Activated T-cell treated with anti-CD3 and anti-CD28 coated beads for 1 hour (primary cell): ENCODE measurements at places on chromosomes 3 and 15.
A peak's percentile ranks its signal among the peaks of the same experiment; 100 is the strongest.

DNA sequence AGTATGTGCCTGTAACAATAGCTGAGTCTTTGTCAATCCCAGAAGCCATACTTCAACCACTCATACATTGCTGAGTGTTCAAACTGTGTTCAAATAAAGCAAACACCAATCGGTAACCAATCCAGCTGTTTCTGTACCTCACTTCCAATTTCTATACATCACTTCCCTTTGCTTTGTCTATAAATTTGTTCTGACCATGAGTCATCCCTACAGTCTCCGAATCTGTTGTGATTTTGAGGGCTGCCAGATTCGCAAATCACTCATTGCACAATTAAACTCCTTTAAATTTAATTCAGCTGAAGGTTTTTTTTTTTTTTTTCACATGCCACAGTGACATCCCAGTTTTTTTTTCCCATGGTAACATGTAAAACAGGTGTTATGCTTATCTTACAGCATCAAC, 870.3 kb downstream of the NAALADL2 start:
- no peak for DNase-seq

DNA sequence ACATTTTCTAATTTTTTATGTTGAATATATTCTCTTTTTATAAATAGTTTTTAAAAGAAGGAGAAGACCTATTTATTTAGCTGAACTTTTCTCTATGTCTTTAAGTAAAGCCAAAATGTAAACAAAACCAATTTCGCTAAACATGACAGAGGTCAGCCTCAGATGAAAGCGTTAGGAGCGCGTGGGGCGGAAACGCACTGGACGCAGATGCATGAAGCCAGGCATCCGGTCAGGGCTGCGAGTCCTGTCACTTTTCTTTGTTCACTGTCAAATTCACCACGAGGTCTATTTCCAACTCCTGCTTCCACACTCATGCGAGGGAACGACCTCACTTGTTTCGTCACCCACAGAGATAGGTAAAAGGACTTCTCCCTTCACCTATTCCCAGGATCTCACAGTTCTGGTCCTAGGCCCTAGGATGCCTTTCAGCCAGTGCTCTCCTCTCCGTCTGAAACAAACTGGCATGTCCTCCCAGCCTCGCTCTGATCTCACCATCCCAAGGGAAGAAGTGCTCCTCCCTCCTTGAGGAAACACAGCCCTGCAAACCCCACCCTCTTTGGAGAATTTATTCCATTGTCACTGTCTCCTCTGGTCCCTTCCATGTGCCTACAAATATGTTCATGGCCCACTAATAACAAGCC, 57.9 kb downstream of the ITGB5 start:
- no peak for DNase-seq

DNA sequence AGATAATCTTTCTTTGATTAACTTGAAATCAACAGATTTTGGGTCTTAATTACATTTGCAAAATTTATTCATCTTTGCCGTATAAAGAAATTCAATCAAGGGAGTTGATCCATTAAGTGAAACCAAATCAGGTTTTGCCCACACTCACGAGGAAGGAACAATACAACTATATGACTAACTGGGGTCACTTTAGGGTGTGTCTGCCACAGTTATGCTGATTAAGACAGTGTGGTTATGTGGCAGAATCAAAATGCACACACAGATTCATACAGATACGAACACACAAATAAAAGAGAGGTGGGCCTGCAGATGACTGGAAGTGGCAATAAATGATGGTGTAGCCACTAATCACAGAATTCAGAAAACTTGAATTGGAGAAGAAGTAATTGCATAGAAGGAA, 543.5 kb downstream of the GABRG3 start:
- no peak for DNase-seq

- no peak for DNase-seq
Observed at GRCh38 chr3:101730839-101731238, 6.4 kb downstream of the CEP97 start.

DNA sequence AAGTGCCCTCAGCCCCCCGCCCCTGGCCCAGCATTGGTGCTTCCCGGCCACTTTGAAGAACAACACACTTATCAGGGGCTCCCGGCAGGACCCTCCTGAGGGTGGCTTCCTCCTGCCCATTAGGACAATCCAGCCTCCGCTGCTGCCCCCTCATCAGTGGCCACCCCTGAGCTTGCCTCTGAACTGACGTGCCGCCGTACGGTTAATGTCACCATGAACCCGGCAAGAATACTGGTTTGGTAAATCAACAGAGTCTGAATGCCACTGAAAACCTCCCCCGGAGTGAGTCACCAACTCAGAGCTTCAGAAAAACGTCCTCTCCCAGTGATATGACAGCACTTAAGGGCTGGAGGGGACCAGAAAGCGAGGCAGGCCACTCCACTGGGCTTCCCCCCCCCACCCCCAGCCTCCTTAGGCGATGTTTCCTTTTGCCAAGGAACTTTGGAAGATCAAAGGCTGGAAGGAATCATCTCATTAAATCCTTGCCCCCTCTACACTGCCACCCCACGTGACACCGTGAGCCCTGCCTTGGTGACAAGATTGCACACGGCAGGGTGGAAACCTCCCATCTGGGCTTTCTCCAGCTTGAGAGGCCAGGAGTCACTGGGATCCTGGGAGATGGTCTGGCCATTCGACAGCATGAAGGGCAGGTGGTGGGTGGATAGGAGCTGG, 142.1 kb downstream of the NUP210 start:
- no peak for DNase-seq

DNA sequence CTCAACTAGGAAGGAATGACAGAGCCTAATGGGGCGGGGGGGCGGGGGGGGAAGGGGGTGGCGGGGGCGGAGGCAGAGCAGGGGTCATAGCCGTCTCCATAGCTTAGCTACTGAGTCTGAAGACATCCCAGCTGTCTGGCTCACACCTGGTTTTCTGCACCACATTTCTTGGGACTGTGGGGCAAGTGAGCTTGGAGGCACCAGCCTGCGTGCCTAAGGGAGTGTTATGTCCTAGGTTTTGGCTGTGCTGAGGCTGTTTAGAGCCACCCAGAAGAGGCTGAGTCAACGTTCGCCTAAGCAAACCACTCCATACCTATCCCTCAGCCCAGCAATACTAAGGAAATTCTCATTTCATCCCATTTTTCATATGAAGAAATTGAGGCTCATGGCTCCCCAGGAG, 1.4 kb downstream of the IL17RD start:
- DNase-seq: no peak

- no peak for DNase-seq
Observed at GRCh38 chr15:78232951-78233350, 1.4 kb downstream of the ACSBG1 start.

DNA sequence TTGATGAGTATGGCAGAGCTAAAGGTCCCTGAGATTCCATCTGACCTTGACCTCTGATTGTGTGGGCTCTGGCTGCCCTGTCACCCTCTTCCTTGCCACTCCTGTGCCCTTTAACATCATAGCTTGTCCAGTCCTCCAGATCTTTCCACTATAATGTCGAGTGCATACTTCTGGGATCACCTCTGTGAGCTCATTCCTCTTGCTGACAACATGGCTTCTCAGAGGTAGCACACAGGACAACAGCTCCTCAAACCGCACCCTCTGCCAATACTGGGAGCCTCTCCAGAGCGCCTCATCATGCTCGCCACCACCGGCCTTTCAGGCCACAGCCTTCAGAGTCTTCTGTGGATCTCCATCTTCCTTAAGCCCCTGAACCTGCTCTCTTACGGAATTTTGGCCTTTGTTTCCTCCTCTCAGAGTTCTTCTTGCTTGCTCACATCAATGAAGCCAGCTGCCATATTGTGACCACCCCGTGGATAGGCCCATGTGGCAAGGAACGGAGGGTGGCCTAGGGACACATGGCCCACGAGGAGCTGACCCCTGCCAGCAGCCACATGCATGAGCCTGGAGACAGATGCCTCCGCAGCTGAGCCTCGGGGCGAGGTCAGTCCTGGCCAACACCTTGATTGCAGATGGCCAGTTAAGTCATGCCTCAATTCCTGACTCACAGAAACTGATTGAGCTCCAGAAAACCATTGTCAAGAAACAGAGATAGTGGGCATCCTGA, 31.1 kb downstream of the PLA2G4D start:
- DNase-seq: no peak

DNA sequence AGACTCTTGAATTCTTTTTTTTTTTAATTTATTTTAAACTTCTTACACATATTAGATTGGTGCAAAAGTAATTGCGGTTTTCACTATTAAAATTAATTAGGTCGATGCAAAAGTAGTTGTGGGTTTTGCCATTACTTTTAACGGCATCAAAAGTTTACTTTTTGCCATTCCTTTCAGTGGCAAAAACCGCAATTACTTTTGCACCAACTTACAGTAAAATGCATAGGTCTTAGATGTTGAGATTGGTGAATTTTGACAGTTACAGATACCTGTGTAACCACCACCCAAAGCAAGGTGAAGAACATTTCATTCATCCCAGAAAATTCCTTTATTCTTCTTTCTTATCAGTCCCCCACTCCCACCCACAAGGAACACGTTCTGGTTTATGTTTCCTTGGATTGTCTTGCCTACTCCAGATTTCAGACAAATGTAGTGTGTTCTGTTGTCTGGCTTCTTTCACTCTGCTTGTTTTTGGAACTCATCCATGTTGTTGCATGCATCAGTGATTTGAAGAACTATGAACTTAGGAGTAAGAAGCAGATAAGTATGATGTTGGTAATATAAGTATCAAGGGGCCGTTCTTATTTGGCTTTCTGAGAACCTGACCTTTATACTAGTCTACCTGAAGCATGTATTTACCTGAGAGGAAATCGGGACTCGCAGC, 198.4 kb upstream of the UBE2E1 start:
- DNase-seq: no peak

DNA sequence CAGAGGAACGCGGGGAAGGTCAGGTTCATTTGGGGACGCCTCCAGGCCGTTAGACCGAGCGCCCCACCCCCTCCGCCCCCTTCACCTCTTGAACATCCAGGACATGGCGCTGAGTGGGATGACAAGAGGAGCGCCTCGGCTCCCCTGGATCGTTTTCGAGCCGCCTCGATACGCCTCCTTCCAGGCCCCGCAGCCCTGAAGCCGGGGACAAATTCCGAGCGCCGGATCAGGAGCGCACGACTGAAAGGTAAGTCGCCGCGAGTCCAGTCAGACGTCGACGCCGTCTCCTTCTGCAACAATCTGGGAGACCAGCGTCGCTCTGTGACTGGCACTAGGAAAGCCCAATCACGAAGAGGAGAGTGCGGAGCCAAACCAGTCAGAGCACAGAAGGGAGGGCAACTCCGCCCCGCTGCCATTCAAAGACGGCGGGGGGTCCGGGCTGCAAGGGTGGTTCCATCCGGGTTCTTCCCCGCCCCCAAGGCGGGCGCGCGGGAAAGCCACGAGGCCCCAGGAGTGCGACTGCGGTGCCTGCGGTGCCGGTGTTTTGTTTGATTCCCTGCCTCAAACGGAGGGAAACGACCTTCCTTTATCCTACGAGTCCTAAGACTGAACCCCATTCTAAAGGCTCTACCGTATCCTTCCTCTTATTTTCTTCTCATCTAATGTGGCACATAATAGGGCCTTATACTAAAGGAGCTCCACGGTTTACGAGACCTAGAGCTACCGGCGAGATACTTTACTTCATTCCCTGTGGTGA, at the start of gene HLTF:
TSS of gene HLTF (minus strand) at position 302 of the 757 bp plus-strand sequence. CDS start at position 105, 197 bp downstream.
- DNase-seq: peak; percentile 85

GRCh38 chr3:77319711-77320110, 279.8 kb downstream of the ROBO2 start:
- no peak for DNase-seq

DNA sequence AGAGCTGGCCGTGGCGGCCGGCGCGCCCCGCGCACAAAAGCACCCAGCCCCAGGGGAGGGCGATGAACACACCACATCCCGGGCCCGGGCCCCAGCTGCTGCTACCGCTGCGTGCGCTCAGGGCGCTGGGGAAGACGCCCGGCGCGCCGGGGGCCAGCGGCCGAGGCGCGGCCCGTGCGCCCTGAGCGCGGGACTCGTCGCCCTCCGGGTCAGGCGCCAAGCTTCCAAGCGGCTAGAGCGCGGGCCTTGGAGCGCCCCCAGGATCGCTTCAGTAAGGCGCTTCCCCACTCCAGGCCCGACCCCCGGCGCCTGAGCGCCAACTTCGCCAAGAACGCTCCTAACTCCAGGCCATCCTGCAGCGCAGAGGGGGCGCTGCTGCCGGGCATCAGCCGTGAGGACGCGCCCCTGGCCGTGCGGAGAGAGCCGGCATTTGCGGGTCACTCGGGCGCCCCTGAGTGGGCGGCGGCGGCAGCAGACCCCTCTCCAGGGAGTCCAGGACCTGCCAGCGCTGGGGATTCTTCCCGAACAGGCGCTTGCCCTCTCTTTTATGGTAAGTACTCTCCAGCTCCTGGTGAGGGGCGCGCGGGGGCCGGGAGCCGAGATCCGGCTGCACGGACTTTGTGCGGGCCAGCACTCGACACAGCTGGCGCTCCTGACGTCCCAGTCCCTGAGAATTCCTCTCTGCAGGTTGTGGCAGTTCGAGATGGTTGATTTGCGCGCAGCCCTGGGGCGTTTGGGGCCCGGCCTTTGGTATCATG, 475 bp downstream of the SPSB4 start:
- no peak for DNase-seq

DNA sequence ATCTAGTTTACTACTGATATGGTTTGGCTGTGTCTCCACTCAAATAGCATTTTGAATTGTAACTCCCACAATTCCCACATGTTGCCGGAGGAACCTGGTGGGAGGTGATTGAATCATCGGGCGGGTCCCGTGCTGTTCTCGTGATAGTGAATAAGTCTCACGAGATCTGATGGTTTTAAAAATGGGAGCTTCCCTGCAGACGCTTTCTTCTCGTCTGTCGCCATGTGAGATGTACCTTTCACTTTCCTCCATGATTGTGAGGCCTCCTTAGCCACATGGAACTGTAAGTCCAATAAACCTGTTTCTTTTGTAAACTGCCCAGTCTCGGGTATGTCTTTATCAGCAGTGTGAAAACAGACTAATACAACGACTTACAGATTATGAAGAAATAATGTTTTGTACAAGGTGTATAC, 35.6 kb upstream of the PYDC2 start:
- DNase-seq: no peak

DNA sequence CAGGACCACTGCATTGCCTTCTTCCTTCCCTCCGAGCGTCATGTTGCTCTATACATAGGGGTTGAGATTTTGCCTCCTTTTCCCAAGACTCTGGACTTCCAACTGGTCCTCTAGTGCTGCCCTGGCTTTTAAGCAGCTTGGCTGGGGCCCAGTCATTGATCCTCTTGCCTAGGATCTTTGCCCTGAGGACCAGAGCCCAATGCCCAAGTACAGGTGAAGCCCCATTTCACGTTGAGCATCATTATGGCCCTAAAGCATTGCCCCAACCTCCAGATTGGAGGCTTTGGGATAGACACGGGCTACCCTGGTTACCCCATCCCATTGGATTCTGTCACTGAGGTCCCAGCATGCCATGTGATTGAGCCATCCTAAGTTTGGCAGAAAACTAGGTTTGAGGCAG, 47.7 kb downstream of the CYP19A1 start:
- DNase-seq: no peak

GRCh38 chr3:179149406-179149867, 1.3 kb downstream of the PIK3CA start:
- peak; percentile 5 for DNase-seq

- DNase-seq: no peak
Observed at GRCh38 chr15:65339920-65340319, 35.4 kb downstream of the RNU5B-1 start.

DNA sequence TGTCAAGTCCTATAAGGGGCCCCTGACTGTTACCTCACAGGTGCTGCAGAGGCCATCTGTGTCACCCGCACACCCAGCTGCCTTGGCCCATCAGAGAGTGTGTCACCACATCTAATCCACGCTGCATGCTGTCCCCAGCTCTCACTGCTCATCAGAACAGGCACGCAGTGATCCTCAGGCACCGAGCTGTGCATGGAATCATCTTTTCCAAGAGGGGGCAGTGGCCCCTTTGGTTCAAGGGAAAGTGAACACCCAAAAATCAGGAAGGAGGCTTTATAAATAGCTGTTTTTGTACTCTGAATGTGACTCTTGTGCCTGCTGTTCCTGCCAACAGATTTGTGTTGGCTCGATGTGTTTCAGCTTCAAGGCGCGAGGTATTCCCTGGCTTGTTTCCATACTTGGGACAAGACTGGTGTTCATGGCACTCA, 110.3 kb upstream of the ETV5 start:
- no peak for DNase-seq
